ENCODE measurements at places on chromosomes 5 and 9.

- DNase-seq, result no peak
These were observed 18.3 kb downstream of the UGCG start for GRCh38 chr9:111914749-111915424.

DNA sequence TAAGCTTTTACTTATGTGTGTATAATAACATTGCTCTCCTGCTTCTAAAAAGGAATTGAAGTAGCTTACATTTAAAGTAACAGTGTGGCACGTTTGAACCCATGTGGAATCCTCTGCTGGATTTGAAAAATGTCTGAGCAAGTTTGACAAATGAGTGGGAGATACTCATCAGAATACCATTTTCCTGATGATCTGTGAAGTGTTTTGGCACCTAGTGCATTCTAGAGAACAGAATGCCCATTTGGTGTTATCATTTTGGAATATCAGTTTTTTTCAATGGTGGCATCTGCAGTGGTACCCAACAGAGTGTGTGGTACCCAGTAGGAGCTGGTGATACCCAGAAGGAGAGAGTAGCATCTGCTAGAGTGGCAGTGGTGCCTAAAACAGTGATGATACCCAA is 471.1 kb downstream of the PLK2 start:
- DNase-seq, result no peak

- DNase-seq, result no peak
These were observed 107.1 kb downstream of the SEMA5A start for GRCh38 chr5:9438596-9439354.

DNA sequence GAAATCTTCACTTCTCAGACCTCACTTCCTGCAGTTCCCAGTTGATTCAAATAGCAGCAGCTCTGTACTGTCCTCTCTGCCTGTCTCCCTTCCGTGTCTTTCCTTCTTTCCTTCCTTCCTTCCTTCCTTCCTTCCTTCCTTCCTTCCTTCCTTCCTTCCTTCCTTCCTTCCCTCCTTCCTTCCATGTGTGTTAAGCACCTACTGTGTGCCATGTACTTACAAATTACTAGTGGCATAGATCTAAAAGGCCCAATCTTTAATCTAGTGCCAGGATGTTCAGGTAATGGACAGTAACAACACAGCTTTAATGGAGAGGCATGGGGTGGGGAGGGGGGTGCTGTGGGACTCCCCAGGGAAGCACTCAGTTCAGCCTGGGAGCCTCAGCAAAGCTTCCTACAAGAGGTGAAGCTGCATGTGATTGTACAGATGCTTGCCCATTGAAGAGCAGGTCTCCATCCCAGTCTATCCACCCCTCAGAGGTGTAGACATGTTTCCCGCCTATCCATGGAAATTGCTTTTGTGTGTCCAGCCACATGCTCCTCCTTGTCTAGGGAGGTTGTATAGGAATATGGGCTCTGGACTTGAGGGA is 106.0 kb downstream of the RGS3 start:
- DNase-seq, result no peak

- no peak for DNase-seq
These were observed 48.3 kb downstream of the SH3TC2 start for GRCh38 chr5:149014571-149015031.

- no peak for DNase-seq
These were observed 602.9 kb downstream of the TLE1 start for GRCh38 chr9:81086416-81086815.

DNA sequence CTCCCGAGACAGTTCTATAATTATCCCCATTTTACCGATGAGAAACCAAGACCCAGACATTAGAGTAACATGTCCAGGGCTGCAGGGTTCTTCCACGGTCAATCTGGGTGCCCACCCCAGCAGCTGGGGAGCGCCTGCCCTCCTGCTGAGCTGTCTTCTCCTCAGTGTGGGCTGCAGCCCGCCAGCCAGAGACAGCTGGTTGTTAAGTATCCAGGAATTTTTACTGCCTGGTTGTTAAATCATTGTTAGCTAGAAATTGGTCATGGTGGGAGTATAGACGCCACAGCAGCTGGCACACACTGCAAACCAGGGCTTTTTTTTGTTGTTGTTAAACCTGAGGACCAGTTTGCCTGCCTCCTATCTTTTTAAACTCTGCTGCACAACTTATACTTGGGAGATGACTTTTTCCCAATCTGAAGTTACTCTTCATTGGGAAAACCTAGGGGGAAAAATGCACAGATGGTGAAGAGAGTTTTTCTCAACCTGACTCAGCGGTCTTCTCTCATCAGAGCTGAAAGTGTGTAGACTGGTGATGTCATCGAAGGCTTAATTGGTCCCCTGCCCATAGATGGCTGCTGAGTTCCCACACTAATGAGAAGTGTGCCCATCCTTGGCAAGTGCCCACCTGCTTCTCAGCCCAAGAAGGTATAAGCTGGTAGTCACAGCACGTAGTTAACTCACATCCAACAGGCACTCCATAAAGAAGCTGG is 208.6 kb downstream of the DRD1 start:
- DNase-seq, result no peak

GRCh38 chr9:19116107-19116790 is 11.0 kb downstream of the PLIN2 start:
- no peak for DNase-seq

- DNase-seq, result no peak
These were observed 483.2 kb upstream of the C9orf72 start for GRCh38 chr9:28056466-28056865.

DNA sequence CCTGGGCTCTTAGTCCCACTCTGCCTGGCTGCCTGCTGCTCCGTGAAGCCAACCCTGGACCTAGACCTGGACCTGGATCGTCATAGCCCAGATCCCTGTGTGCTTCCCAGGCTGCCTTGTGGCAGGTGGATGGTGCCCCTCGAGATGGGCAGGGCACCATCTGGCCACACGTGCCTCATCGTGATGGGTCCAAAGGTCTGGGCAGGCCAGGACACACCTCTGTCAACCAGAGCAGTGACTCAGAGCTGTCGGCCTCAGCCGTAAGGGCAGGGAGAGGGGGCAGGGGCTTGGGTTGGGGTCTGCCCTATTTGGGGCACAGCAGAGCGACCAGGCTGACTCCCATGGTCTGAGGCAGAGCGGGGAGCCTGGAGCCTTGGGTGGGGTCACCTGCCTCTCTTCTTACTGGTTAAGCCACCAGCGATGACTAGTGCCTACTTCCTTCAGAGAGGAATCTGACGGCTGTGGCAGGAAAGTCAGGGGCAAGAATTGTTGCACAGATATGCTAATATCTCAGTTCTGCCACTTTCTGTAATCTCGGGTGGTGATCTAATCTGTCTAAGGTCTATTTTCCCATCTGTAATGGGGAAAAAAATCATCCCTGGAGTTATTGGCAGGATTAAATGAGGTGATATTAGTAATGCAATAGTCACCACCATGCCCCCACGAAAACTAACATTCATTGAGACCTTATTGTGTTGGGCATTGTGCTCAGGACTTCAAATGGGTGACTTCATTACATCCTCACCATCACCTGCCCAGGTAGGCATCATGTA is 3.2 kb upstream of the CDHR2 start:
- no peak for DNase-seq

DNA sequence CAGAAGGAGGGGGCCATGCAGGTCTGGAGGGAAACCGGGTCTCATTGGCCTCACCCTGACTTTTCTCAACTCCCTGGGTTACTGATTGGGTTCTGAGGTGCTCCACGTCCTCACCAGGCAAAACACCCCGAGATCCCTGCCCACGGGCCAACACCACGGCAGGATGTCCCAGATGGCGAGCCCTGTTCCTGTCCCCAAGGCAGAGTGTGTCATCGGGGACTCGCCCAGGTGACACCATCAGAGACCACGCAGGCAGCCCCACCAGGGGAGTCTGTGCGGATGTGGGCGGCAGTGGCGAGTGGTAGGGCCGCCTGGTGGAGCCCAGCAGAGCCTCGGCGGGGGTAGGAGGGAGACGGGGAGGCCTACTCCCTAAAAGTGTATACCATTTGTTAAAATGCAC is 59.0 kb upstream of the UBAC1 start:
- DNase-seq, result no peak

GRCh38 chr5:59246882-59247281 is 646.6 kb downstream of the PDE4D start:
- DNase-seq, result no peak

DNA sequence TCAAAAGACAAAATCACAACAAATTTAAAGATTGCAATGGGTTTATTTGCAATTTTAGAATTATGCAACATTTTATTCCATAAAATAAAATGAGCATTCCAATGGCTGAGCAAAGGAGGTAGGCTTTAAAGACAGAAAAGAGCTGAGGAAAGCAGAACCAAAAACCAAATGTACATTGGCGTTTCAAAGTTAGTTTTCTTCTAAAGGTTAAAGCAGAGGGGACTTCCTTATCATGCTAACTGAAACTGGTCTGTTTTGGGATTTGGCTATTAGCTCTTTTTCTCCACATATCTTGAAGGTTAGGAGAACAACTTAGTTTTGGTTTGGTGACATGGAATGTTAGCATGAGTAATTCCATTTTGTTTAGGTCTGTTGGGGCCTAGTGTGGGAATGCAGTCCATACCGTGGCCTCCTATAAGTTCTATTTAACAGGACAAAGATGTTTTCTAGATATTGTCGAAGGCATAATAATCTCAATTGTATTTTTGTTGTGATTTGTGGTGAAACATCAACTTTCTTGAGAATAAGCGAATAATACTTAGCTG is 20.3 kb downstream of the DCP2 start:
- DNase-seq, result no peak

GRCh38 chr5:112109331-112110007 is 309.6 kb downstream of the EPB41L4A start:
- DNase-seq, result peak; percentile 85

GRCh38 chr9:105822814-105823213 is 128.5 kb downstream of the TMEM38B start:
- DNase-seq, result no peak

GRCh38 chr5:147072622-147073021 is 162.2 kb upstream of the STK32A start:
- no peak for DNase-seq

DNA sequence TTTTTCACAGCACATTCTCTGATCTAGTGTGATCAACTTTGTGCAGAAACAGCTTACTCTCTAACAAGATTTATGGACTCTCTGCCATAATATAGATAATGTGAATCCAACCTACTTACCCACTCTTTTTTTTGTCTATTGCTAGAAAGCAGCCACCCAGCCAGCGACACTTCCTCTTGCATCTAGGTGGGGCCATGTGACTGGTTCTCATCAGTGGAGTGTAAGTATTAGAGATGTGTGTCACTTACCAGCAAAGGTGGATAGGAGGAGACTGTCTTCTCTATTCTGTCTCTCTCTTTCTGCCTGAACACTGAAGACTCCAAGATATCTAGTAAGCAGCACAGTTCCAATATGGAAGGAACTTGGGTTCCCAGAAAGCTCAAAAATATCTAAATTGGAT is 174.8 kb downstream of the MCTP1 start:
- DNase-seq, result no peak

DNA sequence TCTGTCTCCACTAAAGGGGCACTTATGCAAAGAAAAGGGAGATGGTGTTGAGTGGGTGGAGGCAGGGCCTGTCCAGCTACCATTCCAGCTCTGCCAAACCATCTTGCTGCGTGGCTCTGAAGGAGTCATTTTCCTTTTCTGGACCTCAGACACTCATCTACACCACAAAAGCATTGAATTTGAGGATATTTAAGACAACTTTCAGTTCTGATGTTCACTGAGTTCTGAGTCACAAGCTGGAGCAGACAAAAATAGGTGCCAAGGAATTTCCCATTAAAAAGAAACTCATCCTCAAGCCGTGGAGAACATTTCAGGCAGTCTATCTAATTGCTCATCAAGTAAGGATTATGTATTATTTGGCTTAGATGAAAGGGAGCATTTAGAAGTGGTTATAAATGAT is 195.0 kb upstream of the TBC1D2 start:
- no peak for DNase-seq

- no peak for DNase-seq
These were observed 156.4 kb downstream of the DAB2IP start for GRCh38 chr9:121807823-121808278.

GRCh38 chr5:115306011-115306536 is 9.6 kb upstream of the CCDC112 start:
- no peak for DNase-seq

DNA sequence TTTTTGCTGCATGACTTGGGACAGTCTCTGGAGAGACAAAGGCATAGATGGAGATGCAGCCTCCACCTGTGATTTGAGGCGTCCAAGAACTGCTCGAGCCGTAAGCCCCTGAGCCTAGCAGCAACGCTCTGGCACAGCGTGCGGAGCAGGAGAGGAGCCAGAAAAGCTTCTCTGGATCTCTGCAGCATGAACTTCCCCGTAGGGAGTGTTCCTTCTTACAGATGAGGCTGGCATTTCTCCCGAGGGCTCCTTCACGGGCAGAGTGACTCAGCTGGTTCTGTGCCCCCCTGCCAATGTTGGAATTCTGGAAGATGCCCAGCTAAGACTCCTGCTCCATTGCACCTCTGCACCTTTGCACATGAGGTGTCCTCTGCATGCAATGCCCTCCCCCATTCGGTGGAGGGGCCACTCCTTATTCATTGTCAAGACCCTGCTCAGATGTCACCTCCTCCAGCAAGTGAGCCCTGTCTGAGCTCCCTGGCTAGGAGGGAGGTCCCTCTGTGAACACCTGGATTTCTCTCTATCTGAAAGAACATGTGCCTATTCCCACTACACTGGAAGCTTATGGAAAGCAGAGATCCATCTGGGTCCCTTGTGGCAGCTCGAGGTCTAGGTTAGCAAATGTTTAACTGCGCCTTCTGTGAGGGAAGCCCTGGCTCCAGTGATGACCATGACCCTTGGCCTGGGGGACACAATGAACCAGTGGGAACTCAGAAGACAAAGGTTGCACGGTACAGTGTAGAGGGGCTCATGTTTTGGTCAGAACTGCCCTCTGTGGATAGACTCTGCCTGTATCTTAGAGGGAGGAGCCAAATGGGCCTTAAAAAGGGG is 39.6 kb downstream of the SH3PXD2B start:
- no peak for DNase-seq

GRCh38 chr5:75992753-75993152 is 90.4 kb upstream of the SV2C start:
- DNase-seq, result no peak

- no peak for DNase-seq
These were observed 7.2 kb downstream of the PLK2 start for GRCh38 chr5:58452566-58453258.

GRCh38 chr9:116379821-116380220 is 226.2 kb downstream of the PAPPA start:
- no peak for DNase-seq

DNA sequence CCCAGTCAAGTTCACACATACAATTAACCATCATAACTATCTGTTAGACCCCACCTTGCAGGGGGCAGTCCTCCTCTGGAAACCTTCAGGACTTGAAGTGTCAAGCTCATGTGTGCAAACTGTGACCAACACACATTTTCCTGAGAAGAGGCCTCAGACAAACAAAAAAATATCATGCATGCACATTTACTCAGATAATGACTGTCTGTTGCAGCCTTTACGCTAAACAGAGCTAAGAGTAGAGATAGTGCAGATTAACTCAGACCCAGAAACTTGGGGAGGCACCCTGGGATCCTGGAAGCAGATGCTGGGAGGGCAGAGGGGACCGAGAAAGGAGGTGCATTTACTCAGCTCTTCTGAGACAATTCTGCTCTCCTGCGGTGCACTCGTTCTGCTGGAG is 3.6 kb upstream of the S1PR3 start:
- no peak for DNase-seq

All from skeletal muscle cell (primary cell).